ENCODE measurements at places on chromosomes 2 and 18. TPM values are rescaled to one million over a fixed set of nuclear protein-coding genes. Genes with fewer than 3 reads are reported as not detected.

NYAP2 gene
- total RNA-seq, result not detected

DUSP2 gene
- 47.7 TPM for total RNA-seq

SERPINB13 gene
- total RNA-seq, result not detected

NAPG gene
- 28.7 TPM for total RNA-seq

GREB1 gene
- total RNA-seq, result 0.54 TPM
